Choroid plexus epithelial cell (primary cell): ENCODE measurements at places on chromosomes 1 and 21.

DNA sequence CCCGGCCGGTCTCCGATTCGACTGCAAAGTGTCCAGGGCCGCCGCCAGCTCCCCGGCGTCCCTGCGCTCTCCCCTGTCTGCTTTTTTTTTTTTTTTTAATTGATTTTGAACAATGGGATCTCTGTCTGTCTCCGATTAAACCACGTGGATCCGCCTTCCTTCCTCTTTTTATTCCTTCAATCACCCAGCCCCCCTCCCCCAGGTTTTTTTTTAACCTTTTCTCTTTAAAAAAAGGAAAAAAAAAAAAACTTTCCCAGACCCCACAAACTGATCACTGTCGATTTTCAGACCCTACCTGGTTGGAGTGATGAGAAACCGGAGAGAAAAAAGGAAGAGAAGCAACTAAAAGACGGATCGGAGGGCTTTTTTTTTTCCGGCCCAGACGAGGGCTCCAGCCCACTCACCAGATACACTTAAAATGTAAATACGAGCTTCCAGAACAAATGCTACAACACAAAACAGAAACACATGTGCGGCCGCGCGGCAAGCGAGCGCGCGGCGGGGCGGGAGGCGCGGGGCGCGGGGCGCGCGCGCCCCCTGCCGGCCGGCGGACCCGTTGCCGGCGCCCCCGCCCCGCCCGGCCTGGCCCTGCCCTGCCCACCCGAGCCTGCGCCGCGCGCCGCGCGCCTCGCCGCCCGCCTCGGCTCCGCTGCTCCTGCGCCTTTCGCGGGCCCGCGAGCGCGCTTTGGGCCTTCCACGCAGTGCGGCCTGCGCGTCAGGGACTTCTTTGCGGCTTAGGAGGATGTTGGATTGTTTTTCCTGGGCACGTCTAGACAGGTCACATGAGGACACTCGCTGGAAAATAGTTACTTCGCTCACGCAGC is at the start of gene RCC2:
RCC2 (minus strand) TSS at position 428 of the 824 bp plus-strand sequence. CDS start 1,163 bp downstream, outside the sequence.
- DNase-seq: peak; percentile 80

DNA sequence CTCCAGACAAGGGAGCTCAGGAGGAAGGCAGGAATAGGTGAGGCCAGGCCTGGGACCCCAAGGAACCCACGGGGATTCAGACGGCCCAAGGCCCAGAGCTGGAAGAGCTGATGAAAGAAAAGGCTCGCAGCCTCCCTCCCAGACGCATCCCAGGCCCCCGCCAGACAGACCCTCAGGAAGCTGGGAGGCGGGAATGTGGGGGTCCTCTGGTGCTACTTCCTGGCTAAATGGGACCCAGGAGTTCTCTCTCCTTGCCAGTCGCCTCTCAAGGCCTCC is 430 bp downstream of the FBXO2 start:
- DNase-seq: no peak

DNA sequence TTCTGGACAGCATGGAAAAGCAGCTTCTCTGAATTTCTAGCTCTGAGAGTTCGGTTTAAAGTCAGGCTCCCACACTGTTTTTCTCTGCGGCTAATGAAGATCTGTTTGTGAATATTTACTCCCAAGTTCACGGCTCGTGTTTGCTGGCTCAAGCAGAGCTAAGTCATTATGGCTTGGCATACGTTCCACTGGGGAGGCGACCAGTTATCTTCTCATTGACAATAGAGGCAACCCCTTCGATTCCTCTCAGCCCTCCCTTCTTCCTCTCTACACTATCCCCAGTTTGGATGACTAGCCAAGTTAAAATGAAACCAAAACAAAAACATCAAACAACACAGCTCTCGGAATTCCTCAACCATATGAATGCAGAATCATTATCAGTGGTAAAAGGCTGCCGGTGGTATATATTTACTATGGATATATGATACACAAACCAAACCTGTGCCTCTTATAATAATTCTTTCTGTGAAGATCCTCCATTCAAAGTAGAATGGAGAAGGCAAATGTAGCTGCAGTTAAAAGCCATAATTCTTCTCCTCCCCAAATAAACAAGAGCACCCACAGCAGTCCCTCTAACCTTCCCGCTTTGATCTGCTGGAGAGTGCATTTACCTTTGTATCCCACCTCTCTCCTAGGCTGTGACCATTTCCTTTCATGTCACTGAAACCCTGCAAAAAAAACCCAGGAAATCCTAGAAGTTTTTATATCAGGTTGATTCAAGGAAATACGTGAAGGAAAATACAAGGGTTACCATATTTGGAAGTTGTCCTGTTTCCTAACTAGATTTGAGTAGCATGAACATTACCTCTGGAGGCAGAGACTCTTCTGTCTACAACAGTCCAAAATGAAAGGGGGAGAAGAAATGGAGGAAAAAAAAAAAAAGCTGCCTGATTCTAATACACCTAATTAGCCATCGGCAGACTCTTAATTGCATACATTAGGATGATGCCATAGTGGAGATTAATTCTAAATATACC is 108.3 kb upstream of the USH2A start:
- peak; percentile 43 for DNase-seq

DNA sequence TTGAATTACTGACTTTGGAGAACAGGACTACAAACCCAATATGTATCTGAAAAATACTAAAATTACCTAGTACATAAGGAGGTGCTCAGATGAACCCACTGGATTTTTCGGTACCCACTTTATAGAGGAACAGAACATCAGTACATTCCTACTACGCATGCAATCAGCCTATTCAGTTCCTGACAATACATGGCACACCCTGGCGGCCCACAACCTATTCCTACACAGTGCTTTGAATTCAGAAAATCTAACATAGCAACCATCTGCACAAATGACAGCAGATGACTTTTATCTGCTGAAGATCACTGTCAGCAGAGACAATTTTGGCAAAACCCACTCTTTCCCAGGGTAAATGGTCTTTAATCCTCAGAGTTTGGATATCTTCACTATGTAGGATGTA is 257.1 kb upstream of the GREM2 start:
- no peak for DNase-seq

- DNase-seq: no peak
Observed at GRCh38 chr21:27566521-27566920, 599.6 kb upstream of the ADAMTS5 start.

- no peak for DNase-seq
Observed at GRCh38 chr1:91821126-91821868, 64.7 kb downstream of the TGFBR3 start.

- DNase-seq: no peak
Observed at GRCh38 chr21:44874240-44874496, 678 bp upstream of the PTTG1IP start.

DNA sequence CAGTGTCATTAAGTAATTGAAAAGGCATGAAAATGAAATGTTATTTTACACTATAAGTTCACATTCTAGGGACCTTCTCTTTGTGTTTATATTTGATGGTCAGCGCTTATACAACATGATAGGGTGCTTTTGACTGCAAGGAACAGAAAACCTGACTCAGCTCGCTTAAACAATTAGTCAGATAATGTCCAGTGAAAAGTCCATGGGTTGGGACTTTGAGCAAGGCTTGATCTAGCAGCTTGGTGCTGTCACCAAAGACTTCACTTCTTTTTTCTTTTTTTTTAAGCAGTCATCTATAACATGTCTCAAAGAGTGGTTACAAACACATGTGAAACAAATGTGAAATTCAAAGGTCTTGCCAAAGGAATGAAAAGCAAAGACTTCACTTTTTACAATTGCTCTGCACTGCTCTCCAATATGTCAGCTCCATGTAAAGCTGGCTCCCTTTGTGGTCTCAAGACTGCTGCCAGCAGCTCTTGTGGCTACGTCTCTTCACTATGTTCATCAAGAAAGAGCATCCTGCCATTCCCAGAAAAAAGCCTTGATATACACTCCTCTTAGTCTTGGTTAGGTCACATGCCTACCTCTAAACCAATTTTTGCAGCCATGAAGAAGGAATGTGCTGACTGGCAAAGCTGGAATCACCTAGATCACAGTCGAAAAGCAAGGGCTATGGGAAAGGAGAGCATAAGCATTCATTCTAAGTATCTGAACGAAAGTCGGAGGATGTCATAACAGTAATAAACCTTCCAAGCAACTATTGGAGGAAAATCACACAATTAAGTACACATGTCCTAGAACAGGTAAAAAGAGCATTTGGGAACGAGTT is 15.2 kb downstream of the F3 start:
- DNase-seq: peak; percentile 14
